KG1 (cell line): ENCODE measurements at places on chromosomes 1 and 21.

- DNase-seq, result no peak
Observed at GRCh38 chr21:31136891-31137290, 98.6 kb upstream of the KRTAP19-8 start.

DNA sequence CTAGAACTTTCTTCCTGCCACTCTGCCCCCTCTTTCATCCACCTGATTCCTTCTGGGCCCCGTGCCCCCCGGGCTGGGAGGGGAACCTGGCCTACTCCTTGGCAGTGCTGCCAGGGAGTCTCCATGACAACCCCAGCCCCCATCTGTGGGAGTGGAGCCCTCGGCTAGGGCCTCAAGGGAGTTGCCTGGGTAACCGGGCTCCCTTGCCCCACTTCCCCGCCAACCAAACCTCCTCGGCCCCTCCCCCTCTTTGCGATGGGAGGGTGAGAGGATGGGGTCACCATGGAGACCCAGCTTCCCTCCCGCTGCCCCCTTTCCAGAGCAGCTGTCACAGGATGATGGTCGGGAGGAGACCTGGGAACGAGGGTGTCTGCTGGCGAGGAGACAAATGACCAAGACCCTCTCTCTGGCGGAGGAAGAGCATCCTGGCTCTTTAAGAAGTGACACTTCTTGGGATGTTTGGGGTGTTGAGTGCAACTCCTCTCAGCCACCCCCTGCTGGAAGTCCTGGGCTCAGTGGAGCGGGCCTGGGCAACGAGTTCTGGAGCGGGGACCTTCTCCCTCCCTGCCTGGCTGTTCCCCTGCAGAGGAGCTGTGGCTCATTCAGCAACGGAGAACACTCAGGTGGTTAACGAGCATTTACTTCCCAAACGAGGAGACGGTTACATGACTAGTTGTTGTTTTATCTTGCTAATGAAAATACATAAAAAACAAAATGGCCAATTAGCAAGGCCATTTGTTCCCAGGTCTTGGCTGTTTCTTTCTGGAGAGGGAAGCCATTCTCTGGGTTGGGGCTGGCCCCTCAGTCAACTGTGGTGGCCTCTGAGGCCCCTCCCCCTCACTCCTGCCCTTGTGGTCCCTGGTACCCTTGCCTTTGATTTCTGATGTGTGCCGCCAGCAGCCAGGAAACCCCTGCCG is 82.8 kb downstream of the UBIAD1 start:
- no peak for DNase-seq

DNA sequence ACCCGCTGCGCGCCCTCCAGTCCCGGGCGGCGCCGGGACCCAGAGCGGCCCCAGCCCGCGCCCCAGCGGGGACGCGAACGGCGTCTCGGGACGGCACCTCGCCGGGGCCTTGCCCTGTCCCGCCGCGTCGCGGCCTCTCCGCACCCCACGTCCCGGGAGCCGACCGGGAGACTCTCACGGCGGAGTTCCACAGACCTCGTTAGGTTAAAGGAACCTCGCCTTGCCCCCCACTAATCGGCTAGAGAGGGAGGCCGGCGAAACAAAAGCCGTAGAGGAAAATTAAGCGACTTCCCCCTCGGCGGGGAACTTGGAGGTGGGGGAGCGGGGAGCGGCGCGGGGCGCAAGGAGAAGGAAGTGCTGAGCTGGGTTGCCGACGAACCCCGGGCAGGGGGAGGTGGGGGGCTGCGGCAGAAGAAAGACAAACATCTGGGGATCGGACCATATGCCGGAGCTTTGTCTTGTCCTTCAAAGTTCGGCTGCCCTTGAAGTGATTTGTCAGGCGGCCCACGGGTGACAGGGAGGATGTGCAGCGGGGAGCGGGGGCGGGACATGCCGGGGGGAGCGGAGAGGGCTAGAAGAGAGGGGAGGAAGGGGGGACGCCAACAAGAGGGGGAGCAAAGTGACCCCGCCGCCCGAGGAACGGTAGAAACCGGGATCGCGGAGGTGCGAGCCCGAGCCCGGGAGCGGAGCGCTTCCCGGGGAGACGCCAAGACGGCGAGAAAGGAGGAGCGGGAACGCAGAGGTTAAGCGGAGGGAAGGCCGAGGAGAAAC is 120.0 kb upstream of the RRP15 start:
- no peak for DNase-seq

DNA sequence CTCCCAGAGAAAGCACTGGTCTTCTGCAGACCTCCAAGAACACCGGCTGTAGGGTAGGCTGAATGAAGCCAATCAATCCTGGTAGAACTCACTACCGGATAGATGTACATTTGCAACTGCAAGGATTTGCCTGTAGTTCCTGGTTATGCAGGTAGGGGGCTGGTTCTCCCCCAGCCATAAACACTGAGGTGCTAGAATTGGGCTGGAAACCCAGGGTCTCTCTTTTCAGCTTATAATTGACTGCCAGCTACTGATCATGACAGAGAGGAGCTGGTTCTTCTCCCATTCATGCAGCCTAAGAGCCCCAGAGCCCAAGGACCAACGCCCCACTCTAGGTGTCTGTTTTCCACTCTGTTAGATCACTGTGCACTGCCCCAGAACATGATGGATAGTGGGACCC is 21.5 kb upstream of the MTARC2 start:
- DNase-seq, result no peak

- DNase-seq, result no peak
Observed at GRCh38 chr1:5744911-5745799, 247.1 kb downstream of the NPHP4 start.

DNA sequence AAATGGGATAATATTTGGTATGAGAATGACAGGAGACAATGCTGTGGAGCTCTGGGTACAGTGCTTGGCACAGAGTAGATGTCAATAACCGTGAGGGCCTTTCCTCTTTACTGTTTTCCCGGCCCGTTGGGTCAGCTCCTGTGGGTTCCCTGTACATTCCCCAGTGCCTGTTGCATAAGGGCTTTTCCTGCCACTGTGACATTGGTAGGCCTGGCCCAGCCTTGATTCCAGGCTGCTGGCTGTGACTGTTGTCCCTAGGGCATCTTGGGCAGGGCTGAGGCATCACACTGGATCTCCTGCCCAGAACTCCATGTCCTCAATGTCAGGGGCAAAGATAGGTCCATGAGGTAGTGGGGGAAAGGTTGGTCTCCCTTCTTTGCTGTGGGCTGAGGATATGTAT is 25.8 kb upstream of the MYCL start:
- no peak for DNase-seq

- no peak for DNase-seq
Observed at GRCh38 chr21:31696424-31696823, 35.5 kb downstream of the SCAF4 start.

GRCh38 chr1:22420455-22421053 is 31.1 kb upstream of the ZBTB40 start:
- peak; percentile 22 for DNase-seq
